Stimulated activated CD4-positive, alpha-beta T cell treated with anti-CD3 and anti-CD28 coated beads, Interleukin-4, amount 100 ng/mL, for 1 hour (primary cell): ENCODE measurements at places on chromosomes 3 and 15.

GRCh38 chr3:151867666-151868065 lies 5.8 kb upstream of the SUCNR1 start:
- DNase-seq = no peak

DNA sequence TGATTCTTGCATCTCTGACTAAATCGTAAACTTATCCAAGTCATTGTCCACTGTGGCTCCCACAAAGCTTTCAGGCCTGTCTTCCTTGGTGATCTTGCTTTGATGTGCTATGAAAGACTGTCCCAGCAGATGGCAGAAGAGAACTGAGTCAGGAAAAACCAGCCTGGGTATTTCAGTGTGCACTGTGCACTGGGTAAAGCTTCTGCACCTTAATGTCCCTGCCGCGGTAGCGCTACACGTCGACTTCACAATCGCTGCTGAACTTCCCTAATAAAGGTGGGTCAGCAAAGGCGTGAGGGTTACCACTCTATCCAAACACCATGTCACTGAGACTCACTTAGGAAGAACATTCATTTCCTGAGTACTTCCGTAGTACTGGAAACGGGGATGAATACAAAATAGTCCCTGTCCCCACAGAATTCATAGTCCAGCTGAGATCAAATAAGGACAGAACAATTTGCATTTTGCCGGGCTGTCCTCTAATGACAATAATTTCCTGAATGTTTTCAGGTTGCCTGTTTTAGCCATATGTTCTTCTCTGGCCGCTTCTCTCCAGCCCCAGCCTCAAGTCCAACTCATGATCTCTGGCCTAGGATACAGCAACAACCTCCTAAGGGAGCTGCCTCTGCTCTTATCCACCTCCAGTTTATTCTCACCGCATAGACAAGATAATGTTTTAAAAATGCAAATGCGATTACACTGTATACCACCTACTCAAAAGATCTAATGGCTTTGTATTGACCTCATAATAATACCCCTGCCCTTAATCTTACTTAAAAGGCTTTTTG lies 83.6 kb upstream of the AKAP13 start:
- peak; percentile 46 for DNase-seq

GRCh38 chr3:122994954-122995353 lies 32.6 kb downstream of the SEMA5B start:
- no peak for DNase-seq

DNA sequence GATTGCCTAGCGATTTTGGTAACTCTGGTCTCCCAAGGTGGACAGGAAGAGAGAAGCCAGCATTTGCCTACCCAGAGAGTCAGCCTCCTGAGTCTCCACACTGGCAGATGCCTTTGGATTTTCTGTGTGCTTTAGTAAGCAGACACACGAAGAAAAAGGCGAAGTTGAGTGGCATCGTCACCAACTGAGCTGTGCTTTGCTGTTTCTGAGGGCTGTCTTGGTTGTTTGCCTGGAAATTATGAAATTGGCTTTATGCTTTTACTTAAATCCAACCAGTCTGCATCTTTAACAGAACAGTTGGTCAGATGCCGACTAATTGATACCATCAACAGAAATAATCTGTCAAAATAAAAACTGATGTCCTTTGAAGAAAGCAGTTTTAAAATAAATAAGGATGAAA lies 56.0 kb downstream of the CACNA2D3 start:
- DNase-seq = no peak

GRCh38 chr3:50164984-50165909 lies 10.1 kb downstream of the SEMA3F start:
- no peak for DNase-seq

GRCh38 chr3:193240850-193241706 lies at the start of gene PLAAT1:
Gene PLAAT1 (plus strand): TSS chr3:193241222. CDS start chr3:193255651, 14,429 bp downstream.
- peak; percentile 7 for DNase-seq

DNA sequence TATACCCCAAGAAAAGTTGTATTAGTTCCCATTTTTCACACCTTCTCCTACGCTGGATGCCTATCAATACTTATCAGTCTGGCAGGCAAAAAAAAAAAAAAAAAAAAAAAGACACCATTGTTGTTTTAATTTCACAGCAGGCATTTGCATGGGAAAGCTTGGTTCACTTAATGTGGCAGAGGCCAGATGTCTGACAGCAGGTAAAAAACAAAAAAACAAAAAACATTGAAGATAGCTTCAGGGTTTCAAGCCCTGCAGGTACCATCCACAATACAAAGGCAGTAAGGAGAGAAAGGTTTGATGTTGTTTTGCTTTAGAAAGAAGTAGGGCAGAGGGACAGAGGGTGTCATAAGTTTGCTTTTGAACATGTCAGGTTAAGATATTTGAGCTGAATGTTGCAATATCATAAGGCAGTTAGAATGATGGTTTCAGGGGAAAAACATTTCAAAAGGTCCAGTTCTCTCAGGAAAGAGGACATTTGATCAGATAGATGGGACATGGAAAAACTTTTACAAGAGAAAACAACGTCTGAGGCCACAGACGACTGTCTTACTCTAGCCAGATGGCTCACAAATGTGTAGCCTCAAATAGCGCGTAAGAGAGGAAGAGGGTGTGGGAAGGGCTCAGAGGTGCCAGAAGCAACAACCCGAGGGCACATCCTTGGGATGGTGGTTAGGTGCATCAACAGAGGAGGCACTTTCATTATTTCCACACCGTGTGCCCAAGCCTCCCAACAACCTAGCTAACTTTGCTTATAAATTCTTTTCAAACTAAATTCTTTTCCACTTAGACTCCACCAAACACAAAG lies 25.7 kb downstream of the PCOLCE2 start:
- no peak for DNase-seq

- no peak for DNase-seq
These were observed 13.5 kb downstream of the SNX33 start for GRCh38 chr15:75661100-75661755.

GRCh38 chr3:4963669-4964570 lies 15.3 kb upstream of the BHLHE40 start:
- DNase-seq = no peak
